ENCODE measurements at places on chromosomes 12 and 14.

GRCh38 chr14:97273540-97273939 is 476.4 kb downstream of the VRK1 start:
- no peak for DNase-seq

- no peak for DNase-seq
Observed at GRCh38 chr14:102967506-102967795, 45.0 kb downstream of the AMN start.

DNA sequence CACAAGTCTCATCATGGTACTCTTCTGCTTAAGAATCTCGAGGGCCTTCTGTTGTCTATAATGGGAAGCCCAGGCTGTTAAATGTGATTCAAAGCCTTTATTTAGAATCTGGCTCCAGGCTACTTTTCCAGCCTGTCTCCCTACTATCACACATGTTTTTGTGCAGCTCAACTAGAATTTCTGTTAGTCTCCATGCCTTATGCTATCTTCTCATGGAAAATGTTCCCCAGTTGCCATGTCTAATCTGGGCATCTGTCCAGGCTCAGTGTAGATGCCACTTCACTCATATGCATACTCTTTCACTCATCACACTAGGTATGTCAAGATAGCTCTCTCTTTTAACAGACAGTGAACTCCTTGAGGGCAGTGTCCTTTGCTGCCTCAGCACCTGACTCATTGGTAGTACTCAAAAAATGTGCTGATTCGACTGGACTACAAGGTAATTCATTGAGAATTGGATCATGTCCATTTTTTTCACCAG is 145.3 kb downstream of the TTLL5 start:
- no peak for DNase-seq

DNA sequence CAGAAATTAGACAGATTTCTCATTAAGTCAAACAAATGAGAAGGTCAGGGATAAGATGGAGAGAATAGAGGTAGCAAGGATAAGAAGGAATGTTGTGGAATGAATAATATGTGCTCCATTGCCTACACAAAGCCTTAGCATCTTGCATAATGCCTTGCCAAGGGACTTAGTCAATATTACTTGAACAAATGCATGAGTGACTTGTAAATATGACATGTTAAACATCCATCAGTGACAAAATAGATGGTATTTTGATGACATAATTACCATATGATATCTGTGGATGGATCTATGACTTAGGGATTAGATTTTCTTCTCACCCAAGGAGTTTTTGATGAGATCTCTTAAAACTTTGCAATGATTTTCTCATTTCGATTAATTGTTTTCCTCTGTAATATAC is 194.1 kb upstream of the RASSF8 start:
- no peak for DNase-seq

DNA sequence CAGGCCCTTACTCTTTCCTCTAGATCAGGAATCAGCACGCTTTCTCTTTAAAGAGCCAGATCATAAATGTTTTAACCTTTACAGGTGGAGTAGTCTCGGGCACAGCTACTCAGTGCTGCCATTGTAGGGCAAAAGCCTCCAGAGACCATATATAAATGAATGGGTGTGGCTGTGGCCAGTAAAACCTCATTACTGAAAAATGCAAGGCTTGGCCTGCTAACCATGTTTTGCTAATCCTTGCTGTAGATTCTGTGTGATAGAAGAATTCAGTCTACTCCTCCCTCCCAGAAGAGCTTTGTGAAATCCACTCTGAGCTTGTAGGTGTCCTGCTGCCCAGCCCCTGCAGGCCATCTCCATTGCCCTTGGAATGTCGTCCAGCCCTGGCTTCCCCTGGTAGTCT is 58.1 kb downstream of the HSP90AA1 start:
- no peak for DNase-seq

DNA sequence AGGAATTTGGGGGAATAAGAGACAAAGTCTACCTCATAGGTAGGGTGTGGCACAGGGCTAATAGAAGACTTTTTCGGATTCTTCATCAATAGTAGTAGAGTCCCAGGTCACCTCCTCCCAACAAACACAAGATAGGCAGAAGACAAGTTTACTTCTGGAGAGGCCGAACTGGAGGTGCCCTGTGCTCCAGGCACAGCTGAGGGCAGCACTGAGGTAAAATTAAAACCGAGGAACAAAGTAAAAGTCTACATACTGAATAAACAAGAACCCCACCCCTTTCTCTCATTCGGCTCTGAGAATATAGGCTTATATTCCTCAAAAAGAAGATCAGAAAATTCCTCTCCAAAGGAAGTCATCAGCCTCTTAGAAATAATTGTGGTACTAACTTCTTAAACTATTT is 161.5 kb downstream of the SEC23A start:
- no peak for DNase-seq

- no peak for DNase-seq
Observed at GRCh38 chr12:132494294-132495164, 4.6 kb downstream of the FBRSL1 start.

- no peak for DNase-seq
Observed at GRCh38 chr14:81625343-81625742, 91.7 kb upstream of the SEL1L start.

DNA sequence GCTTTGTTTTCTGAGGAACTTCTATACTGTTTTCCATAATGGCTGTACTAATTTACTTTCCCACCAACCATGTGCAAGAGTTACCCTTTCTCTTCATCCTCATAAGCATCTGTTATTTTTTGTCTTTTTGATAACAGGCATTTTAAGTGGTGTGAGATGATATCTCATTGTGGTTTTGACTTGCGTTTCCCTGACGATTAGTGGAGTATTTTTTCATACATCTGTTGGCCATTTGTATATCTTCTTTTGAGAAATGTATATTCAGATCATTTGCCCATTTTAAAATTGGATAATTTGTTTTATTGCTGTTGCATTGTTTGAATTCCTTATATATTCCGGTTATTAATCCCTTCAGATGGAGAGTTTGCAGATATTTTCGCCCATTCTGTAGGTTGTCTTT is 10.2 kb upstream of the HMGA2 start:
- DNase-seq = no peak

GRCh38 chr12:121709478-121709961 is 3.0 kb upstream of the TMEM120B start:
- DNase-seq = no peak

- no peak for DNase-seq
Observed at GRCh38 chr12:54251667-54252284, 28.1 kb downstream of the CBX5 start.

DNA sequence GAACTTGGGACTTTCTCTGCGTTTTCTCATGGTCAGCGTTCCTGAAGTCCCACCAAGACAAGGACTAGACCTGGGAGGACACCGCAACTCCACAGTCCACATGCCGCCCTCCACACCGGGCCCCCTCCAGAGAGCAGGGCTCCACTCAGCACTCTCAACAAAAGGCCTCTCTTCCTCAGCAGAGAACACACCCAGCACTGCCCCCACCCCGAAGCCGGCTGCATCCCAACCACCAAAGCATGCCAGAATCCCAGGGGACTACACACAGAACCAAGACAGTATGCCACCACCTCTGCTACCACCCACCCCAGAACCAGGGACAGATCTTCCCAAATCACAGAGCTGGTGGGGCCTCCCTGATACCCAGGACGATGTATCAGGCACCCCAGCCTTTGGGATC is 88.3 kb downstream of the BCL11B start:
- DNase-seq = no peak

- no peak for DNase-seq
Observed at GRCh38 chr12:96414637-96415036, 14.4 kb upstream of the CDK17 start.

- DNase-seq = no peak
Observed at GRCh38 chr12:54882079-54882478, 27.8 kb downstream of the MUCL1 start.

GRCh38 chr14:52303236-52303635 is 10.9 kb upstream of the PTGER2 start:
- no peak for DNase-seq

GRCh38 chr14:47857646-47858045 is 182.2 kb upstream of the MDGA2 start:
- no peak for DNase-seq

GRCh38 chr14:100730581-100730980 is 3.9 kb downstream of the DLK1 start:
- DNase-seq = no peak

- no peak for DNase-seq
Observed at GRCh38 chr14:64748521-64748920, 44.3 kb downstream of the PLEKHG3 start.

GRCh38 chr12:100867639-100868393 is 73.2 kb downstream of the ANO4 start:
- DNase-seq = no peak

- no peak for DNase-seq
Observed at GRCh38 chr12:22238211-22238610, 96.3 kb downstream of the ST8SIA1 start.

DNA sequence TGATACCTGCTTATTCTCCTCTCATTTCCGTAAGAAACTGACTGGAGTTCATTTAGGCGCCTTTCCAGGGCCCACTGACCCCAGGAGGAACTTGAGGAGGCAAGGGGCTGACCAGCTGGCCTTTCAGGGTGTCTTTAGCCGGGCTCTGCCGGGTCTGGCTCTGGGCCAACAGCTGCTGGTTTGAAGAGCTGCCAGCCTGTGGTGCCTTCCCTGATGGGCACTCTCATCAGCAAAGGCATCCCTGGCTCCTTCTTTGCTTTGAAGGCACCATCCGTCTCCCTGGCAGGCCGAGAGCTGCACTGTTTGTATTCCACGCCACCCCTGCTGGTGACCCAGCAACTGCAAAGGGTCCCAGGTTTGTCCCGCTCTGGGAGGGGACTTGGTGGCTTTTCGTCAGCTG is 42.0 kb downstream of the IQSEC3 start:
- DNase-seq = no peak

- DNase-seq = no peak
Observed at GRCh38 chr12:457676-458075, 2.1 kb upstream of the B4GALNT3 start.

DNA sequence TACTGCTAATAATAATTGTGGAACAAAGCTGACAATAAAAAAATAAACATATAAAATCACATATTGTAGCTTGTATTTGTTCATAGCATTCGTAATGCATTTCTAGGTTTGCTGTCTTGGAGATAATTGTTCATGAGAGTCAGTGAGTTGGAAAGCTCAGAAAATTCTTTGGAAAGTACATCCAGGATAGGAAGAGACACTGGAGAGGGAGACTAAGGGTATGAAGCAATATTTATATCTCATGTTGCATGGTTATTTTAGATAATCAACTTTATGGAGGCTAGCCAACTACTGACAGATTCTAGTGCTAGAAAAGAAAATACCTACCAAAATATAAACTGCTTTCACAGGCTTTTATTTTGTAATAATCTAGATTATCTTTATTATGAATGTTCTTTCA is 1095.2 kb downstream of the FSCB start:
- DNase-seq = no peak

- peak; percentile 78 for DNase-seq
Observed at GRCh38 chr14:72907886-72908285, 14.0 kb upstream of the DPF3 start.

GRCh38 chr14:105502446-105503295 is 11.6 kb downstream of the TEDC1 start:
- no peak for DNase-seq
